ENCODE measurements at places on chromosomes 5 and 9. TPM values are rescaled to one million over a fixed set of nuclear protein-coding genes. Genes with fewer than 3 reads are reported as not detected.

Gene PSMB7
- 302 TPM for total RNA-seq

Gene TAF11L4
- not detected for total RNA-seq

Gene SELENOP
- total RNA-seq = 0.65 TPM

Gene C5
- 1.5 TPM for total RNA-seq

Gene EQTN
- not detected for total RNA-seq

Gene BDP1
- total RNA-seq = 11.7 TPM

Gene PTGER4
- 20.7 TPM for total RNA-seq

Gene NEUROG1
- total RNA-seq = not detected

Gene SHOC1
- not detected for total RNA-seq

Gene PCDHGA12
- total RNA-seq = 3.4 TPM

Gene MEF2C
- 4.4 TPM for total RNA-seq

Gene DDX31
- 13.5 TPM for total RNA-seq

Gene STKLD1
- total RNA-seq = 0.49 TPM

Gene BAAT
- total RNA-seq = 0.13 TPM

Gene ARHGAP26
- total RNA-seq = 2.4 TPM

Gene MYO10
- 26.7 TPM for total RNA-seq

Data from mesangial cell (primary cell).